ENCODE measurements at places on chromosomes 1 and 21. TPM values are rescaled to one million over a fixed set of nuclear protein-coding genes. Genes with fewer than 3 reads are reported as not detected.

The KIF26B gene
- 71.3 TPM for total RNA-seq

The STUM gene
- not detected for total RNA-seq

The PIP5K1A gene
- 84.4 TPM for total RNA-seq

The KCNT2 gene
- 4.8 TPM for total RNA-seq

The SESN2 gene
- total RNA-seq: 36.5 TPM

The FCAMR gene
- total RNA-seq: not detected

The ANGPTL3 gene
- not detected for total RNA-seq

The C1orf105 gene
- not detected for total RNA-seq

The HFM1 gene
- total RNA-seq: 0.23 TPM

The BATF3 gene
- total RNA-seq: 0.42 TPM

The ACTL8 gene
- under 0.01 TPM for total RNA-seq

The DPT gene
- total RNA-seq: 0.05 TPM

The CD1E gene
- not detected for total RNA-seq

The FCRL4 gene
- total RNA-seq: not detected

The TP73 gene
- total RNA-seq: not detected

The C1orf185 gene
- not detected for total RNA-seq

The SIK1 gene
- 9.0 TPM for total RNA-seq

The PSMD4 gene
- 226 TPM for total RNA-seq

The DCAF6 gene
- total RNA-seq: 66.5 TPM

The OR14K1 gene
- not detected for total RNA-seq

The MAD2L2 gene
- total RNA-seq: 26.7 TPM

The S100A2 gene
- total RNA-seq: 1.4 TPM

The HPCA gene
- total RNA-seq: not detected

The RPE65 gene
- not detected for total RNA-seq

The DAB1 gene
- total RNA-seq: under 0.01 TPM

The LCE1F gene
- not detected for total RNA-seq

The AP4B1 gene
- 31.0 TPM for total RNA-seq

The DIO1 gene
- not detected for total RNA-seq

The FCGR1A gene
- not detected for total RNA-seq

The REN gene
- total RNA-seq: not detected

The PLA2G2D gene
- not detected for total RNA-seq

The KRTAP7-1 gene
- total RNA-seq: not detected

The RCSD1 gene
- not detected for total RNA-seq

The OLFML2B gene
- 1.5 TPM for total RNA-seq

The TMEM82 gene
- not detected for total RNA-seq

The LHX8 gene
- not detected for total RNA-seq

The PER3 gene
- 4.5 TPM for total RNA-seq

The AMY2A gene
- not detected for total RNA-seq

The MYBPHL gene
- total RNA-seq: not detected

The HMGCS2 gene
- total RNA-seq: not detected

The S1PR1 gene
- total RNA-seq: 7.9 TPM
